ENCODE measurements at places on chromosomes 12 and 14.

DNA sequence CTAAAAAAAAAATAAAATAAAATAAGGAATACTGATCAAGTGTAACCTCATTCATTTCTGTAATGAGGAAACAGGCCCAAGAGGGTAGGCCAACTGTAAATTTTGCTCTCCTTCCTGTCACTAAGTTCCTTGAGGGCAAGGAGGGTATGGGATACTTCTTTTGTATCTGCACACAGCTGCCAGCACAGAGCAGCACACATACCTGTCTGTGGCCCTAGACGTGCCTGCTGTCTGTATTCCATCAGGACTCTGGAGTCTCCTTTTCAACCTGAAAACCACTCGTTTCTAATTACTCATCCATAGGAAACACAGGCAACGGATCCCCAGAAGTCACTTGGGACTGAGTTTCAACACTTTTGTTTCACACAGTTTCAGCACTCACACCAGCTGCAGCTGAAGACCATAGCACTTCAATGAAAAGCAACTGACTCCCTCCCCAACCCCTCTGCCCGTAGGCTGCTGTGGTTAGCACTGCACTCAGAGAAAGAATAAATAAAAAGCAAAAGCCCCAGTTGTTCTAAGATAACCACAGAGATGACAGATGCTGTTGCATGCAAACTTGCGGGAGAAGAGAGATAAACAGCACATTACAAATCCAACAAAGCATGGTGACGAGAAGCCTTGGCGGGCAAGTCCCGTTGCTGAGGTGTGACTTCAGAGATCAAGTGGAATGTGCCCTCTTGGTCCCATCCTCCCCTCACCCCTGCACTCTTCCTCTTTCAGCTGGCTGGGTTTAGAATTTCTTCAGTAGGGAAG lies 24.9 kb downstream of the CRACR2A start:
- DNase-seq, result no peak

- DNase-seq, result no peak
Observed at GRCh38 chr14:63717702-63718101, 10.2 kb downstream of the SGPP1 start.

DNA sequence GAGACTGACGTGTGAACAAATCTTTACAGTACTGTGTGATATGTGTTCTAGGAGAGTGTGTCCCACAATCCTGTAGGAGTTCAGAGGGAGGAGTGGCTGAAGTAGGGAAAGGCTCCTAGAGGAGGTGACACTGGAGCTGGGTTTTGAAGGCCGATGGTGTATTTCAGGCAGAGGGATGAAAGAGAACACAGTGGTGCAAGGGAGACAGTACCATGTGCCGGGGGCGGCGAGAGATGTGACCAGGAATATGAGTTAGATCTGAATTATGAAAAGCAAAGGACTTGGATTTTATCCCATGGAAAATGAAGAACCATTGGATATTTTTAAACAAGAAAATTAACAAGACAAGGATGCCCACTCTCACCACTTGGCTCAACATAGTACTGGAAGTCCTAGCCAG lies 77.0 kb upstream of the ESRRB start:
- no peak for DNase-seq

DNA sequence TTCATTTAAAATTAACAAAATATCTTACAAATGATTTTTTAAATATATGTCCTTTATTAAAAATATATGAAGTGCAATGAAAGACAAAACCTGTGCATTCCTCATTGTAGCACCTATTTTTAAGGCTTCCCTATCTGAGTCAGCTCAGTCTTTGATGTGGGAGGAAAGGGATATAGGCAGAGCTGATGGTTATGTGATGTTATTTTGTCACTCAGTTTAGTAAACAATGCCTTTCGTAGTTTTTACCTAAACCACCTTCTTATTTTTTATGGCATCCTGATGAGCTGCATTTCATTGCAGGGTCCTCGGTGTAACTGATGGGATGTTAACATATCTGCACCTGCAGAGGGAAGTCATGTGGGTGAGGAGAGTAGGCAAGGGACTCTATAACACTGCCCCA lies 58.9 kb upstream of the FRMD6 start:
- DNase-seq, result no peak

DNA sequence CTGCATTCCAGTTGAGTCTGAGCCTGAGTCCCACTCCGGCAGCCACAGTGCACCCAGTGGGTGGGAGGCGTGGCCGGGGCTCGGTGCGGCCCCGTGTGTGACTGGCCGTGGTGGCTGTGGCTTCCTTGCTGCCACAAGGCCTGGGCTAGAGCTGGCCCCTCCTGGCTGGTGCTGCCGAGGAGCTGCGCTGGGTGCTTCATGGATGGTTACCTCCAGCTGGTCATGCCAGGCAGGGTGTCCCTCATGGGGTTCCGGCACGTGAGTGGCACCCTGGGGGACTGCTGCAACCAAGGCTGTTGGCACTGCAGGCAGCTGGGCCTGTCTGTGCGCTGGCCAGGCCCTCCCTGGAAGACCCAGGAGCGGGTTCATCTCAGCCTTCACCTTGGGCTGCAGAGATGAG lies 62.7 kb downstream of the KIF26A start:
- DNase-seq, result no peak

DNA sequence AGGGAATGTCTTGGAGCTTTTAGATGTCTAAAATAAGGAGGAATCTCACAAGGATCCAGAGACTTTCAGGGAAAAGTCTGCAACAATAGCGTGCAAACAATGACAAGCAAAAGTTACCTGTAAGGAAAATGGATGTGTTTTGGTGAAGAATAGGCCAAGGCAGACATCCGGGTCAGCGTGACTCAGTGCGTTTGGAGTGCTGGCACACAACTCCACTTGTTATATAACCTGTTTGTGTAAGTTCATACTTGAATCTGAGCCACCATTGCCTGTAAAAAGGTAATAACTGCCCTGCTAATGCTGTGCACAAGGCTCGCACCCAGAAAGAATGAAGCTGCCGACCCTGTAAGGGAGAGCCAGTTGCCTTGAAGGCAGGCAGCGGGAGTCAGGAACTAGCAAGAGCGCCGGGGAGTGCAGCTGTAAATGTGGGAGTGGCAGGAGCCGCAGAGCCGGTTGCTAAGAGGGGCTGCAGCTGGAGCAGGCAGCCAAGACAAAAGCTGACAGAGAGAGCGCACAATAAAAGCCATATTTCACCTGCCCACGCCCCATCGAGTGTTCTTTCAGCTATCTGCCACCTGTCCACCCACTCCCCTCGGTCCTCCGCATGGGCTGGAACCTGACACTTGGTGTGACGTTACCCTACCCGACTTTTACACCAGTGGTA lies 638.5 kb upstream of the MIS18BP1 start:
- DNase-seq, result no peak

GRCh38 chr12:119685375-119685774 lies 17.4 kb downstream of the PRKAB1 start:
- no peak for DNase-seq

DNA sequence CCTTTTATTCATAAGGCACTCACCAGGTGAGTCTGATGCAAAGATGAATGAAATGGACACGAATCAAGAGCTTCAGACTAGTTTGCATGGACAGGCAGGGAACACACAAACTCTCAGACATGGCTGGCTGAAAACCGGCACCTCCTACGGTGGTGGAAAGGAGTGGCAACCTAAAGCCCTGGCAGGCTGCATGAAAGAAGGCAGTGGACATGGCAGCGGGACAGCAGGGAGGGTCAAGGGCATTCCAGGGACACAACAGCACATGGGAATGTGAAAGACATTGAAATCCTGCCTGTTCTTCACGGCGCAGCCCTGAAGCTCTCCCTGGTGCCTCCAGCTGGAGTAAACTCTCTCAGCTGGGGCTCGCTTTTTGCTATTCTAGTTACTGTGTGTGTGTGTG lies 16.6 kb upstream of the LRTM2 start:
- no peak for DNase-seq

- DNase-seq, result no peak
Observed at GRCh38 chr12:52203079-52203921, 11.5 kb upstream of the KRT80 start.

All from T-helper 1 cell (primary cell).